ENCODE measurements at places on chromosomes 13 and 19.

GRCh38 chr19:51651216-51651846 lies 4.7 kb upstream of the SIGLEC14 start:
- DNase-seq: no peak

DNA sequence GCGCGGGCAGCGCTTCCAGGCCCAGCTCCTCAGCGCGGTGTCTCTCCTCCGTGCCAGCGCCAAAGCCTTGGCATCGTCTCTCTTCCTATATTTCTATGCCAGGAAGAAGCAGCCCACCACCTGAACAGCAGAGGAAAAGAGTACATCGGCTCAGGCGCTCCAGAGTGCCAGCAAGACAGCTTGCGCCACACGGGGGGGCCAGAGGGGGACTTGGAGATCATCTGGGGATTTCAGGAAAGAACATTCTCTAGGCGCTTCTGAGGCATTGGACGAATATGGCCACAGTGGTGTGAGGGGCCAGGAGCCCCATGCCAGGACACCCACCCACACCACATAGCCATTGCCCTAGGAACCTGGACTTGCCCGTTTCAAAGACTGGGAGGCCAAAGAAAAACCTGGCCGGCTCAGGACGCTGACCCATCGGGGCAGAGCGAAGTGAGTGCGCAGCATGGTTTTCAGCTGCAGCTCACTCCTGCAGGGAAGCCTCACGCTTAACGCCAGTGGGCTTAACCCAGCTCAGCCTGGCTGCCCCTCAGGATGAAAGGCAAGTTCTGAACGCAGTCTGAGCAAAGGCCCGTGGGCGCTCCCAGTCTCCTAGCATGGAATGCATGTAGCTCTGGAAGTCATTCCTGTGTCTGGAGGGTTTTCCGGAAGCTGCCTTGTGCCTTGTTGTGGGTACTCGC lies 62.1 kb downstream of the GGACT start:
- no peak for DNase-seq

- DNase-seq: no peak
Measured at GRCh38 chr13:51168623-51169022, 53.6 kb upstream of the FAM124A start.

- DNase-seq: no peak
Measured at GRCh38 chr13:18998389-18998788, 183.2 kb downstream of the TUBA3C start.

GRCh38 chr13:94596575-94596971 lies 621 bp upstream of the TGDS start:
- DNase-seq: no peak
